Stimulated activated CD4-positive, alpha-beta T cell treated with anti-CD3 and anti-CD28 coated beads, Interleukin-4, amount 100 ng/mL, for 24 hours (primary cell): ENCODE measurements at places on chromosomes 12 and 14.

GRCh38 chr14:95701846-95702221 lies 12.1 kb downstream of the TCL1A start:
- no peak for DNase-seq

- DNase-seq: peak; percentile 15
Observed at GRCh38 chr14:47278233-47278842, 397.1 kb downstream of the MDGA2 start.

DNA sequence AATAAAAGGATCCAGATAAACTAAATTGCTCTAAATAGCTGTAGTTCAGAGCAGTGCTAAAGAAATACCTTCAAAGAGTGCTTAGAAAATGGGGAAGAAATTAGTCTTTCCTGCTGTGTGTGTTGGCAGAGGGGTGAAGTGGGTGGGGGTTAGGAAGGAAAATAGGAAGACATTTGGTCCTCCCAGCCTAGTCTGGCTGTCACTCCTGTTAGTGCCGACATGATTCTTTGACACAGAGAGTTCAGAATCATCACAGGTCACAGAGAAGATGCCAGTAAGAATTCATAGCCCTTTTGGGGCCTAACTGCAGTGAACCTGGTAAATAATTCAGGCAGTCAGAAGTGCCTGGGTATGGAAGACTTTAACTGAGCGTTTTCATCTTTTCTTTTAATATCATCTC lies 74.8 kb downstream of the FLRT2 start:
- no peak for DNase-seq

DNA sequence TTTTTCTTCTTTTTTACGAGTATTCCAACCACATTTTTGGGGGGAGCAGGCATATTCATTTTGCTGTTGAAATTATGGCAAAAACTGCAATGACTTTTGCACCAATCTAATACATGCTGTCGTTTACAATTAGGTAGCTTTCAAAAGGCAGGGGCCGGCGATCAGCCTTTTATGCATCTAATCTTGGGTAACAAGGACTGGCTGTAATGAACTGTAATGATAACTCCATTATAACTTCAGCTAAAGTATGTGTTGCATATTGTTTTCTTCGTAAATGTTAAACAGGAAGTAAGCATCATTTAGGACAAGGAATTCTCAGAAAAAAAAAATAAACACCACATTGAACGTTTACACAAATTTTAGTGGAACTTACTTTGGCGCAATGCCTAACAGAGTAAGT lies 30.3 kb upstream of the KLRF1 start:
- DNase-seq: no peak

DNA sequence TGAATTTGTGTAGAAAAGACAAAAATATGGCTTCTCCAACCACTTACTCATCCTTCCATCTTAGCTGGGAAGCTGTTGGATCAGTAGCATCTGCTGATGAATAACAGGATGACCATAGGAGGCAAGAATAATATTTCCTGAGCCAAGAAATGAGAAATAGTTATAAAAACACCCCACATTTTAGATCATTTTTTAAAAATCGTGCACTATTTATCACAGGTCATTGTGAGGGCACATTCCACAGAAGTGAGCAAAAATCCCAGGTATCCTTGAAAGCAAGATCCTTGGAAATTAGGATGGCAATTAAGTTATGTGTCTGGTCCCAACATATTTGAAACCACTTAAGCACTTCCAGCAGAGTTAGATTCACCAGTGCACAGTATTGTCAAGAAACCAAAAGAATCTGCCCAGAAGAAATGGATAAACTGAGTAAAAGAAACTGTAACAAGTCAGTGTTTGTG lies 8.4 kb downstream of the FAR2 start:
- DNase-seq: no peak

DNA sequence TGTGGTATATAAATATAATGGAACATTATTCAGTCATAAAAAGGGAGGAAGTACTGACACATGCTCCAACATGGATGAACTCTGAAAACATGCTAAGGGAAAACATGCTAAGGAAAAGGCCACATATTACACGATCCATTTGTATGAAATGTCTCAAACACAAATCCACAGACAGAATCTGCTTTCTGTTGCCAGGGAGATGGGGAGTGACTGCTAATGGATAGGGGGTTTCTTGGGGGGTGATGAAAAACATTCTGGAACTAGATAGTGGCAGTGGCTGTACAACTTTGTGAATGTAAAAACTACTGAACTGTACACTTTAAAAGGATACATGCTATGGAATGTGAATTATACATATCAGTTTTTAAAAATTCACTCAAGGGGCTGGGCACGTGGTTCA lies 6.6 kb downstream of the PPTC7 start:
- no peak for DNase-seq

- no peak for DNase-seq
Observed at GRCh38 chr12:27025116-27025515, 2.8 kb downstream of the MED21 start.
